Fibroblast of gingiva (primary cell): ENCODE measurements at places on chromosomes 6 and 20.

GRCh38 chr20:1436263-1436662 is 30.4 kb downstream of the NSFL1C start:
- no peak for DNase-seq

DNA sequence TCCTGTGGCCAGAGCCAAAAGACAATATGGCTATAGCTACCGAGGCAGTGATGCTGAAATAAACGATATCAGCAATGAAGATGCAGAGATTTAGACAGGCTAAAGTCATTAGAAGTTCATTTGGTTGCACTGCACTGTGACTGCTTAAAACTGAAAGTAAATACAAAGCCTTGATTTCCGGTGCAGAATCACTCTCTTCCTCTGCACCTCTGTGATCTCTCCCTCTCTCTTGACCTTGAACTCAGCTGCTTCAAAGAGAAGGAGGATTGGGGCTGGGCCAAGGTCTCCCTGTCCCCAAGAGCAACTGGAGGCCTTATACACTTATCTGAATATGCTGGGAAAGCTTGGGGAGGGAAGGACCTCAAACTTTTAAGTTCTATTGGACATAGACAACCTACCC is 34.6 kb upstream of the SPACA1 start:
- DNase-seq: no peak

GRCh38 chr20:44598423-44599305 is 16.3 kb downstream of the PKIG start:
- no peak for DNase-seq

- DNase-seq: no peak
These were observed 8.9 kb downstream of the GSS start for GRCh38 chr20:34946661-34947060.

- peak; percentile 17 for DNase-seq
These were observed 21.0 kb upstream of the GCLC start for GRCh38 chr6:53565886-53566285.
